Head of caudate nucleus (tissue), 42 donors: ENCODE measurements at places on chromosomes 3 and 15.

DNA sequence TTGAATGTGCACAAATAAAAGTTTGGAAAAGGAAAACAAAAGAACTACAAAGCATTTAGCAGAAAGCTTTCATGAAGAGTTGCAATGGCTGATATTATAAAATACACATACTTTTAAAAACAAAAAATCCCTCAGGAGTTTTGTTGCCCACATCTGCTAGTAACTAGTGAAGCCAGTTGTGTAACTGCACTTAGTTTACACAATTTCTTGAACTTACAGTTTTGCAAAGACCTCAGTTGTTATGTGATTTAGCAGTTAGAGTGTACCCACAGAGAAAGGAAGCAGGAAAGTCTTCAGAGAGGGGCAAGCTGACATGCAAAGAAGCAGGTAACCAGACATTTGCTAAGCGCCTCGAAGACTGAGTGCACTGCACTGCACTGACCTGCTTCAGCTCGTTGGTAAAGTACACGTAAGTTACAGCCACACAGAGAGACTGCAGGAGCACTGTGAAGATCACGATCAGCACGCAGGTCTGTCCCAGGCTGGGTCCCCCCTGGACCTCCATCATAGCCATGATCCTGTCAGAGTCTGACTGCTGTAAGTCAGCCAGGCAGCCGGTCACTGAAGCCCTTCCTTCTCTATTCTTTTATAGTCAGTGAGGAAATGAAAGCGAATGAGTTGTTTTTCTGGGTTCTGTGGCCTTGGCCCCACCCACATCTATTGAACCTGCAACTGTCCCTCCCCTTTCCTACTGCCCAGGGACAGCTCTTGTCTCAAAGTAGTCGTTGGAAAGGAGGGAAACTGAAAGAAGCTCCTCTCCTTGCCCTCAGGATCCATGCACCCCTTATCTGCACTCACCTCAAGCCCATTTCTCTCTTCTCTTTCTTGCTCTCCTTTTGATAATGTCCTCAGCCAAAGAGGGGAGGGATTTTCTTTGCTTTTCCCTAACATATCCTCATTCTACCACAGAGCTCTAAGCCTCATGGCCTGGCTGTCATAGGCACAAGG lies at the start of gene TNFSF10:
Gene TNFSF10, minus strand, starts transcription at position 560 of the 948 bp plus-strand sequence. Its CDS starts 46 bp downstream, at position 514.
- DNase-seq, result peak; percentile 16

- DNase-seq, result no peak
Measured at GRCh38 chr15:29759596-29759995, 62.7 kb downstream of the TJP1 start.

- DNase-seq, result no peak
Measured at GRCh38 chr15:88498996-88499395, 31.5 kb downstream of the MRPS11 start.

DNA sequence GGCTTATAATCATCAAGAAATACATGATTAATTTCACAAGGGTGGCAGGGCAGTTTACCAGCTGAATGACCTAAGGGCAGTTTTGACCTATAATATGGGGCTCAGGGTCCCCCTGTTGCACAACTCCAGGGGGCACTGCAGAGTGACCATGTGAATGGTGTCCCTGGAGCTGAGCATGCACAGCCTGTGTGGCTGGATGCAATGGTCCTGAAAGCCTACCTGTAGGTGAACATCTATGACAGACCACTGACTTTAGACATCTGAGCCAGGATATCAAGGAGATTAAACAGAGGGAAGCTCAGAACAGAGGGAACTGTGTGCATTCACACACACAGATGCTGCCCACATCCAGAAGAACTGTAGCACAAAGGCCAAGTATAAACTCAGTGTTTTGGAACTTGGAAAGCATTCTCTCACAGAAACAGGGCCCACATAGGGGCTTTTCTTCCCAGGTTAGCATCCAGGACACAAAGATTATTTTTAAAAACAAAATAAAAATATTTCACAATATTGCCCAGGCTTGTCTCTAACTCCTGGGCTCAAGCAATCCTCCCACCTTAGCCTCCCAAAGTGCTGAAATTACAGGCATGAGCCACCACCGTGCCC lies 7.8 kb upstream of the SLC6A11 start:
- DNase-seq, result no peak

DNA sequence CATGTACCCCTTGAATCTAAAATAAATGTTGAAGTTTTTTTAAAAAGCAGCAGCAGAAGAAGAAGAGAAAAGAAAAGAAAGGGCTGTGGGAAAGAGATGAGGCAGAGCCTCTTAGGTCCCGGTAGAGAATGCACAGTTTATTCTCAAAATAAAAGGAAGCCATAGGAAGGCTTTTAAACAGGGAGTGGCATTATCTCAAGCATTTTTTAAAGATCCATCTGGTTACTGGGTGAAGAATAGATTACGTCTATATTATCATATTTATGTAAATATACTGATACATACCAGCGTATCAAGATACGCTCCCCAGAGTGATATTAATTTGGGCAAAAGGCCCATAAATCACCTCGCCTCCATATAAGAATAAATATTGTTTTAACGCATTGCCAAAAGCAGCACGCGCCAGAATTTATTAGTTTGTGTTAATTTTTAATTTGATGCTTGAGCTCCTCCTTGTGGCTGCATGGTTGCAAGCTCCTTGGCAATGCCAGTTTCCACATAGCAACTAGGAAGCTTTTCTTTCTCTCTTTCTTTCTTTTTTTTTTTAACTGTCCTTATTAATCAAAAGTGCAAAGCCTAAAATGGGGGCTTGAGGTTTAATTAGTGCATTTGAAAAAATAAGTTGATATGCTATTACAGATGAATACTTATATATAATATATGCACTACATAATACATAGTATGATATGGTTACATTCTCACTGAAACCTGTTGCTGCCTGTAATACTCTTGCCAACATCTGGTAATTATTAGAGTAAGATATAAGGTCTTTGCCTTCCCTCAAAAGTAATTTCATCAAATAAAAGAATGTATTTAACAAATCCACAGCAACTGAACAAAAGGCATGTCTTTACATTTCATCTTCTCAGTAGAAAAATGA lies 242.8 kb upstream of the UBE2E2 start:
- peak; percentile 27 for DNase-seq

DNA sequence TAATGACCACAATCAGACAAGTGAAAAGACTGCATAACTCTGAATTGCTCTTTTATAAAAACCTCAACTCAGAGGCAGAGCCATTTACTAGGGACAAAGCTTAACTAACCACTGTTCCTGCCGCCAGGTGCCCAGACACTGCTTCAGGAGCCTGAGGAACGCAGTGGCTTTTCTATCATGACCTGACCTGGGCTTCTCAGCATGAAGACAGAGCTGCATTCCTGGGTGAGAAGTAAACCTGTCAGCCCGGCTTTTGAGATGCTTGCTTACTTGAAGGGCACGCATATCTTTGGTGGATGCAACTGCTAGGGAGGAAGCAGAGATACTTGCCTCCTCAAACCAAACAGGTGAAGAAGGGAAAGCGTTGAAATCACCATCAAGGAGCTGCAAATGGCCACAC lies 7.9 kb downstream of the LRRC31 start:
- DNase-seq, result no peak

- DNase-seq, result no peak
Measured at GRCh38 chr3:153163756-153164550, 1.9 kb downstream of the RAP2B start.

DNA sequence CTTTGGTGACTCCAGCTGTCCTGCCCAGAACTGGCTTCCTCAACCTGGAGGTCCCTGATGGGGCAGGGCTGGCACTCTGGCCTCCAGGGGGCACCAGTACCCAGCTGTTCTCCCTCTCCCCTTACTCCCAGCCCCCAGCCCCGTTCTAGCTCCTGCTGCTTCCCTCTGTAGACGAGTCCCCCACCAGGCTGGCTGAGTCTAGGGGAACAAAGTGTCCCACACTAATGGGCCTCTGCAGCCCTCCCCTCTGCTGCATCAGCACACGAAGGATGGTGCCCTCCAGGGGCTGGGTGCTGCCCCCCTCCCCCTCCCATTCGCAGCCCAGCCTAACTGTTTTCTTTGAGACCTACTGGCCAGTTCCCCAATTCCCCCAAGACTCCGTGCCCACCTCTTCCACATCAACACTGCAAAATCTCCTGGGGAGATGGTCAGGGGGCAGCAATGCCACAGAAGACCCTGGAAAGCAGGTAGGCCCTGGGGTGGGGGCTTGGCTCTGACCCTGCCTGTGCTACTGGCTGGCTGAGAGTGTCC lies 4.2 kb downstream of the RHCG start:
- DNase-seq, result no peak

- no peak for DNase-seq
Measured at GRCh38 chr3:18301781-18302180, 123.4 kb downstream of the SATB1 start.

DNA sequence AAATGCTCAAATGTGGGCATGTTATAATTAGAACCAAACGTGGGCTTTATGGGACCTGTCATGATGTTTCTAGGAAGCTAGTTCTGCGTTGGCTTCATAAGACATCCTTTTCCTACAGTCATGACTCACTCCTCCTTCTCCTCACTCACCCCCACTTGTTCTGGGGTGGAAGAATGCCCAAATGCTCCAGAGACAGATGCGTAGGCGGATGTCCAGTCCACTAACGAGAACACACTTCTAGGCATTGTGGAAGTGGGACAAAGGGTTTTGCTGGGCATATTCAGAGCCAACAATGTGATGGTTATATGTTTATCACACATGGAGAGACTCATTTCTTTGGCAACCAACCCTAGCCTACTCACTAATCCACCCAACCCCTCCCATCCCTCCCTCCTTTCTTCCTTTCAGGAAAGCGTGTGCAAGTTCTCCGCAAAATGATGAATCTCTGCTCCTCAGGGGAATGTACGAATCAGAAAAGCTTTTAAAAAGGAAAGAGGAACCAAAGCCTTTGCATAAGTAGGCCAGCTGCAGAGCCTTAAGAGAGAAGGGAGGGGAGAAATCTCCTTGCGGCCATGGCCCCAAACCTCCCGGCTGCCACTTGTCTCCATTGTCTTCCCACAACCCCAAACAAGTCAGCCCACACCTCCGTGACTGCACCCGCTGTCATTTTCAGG lies 123.0 kb upstream of the SPRED1 start:
- peak; percentile 63 for DNase-seq

DNA sequence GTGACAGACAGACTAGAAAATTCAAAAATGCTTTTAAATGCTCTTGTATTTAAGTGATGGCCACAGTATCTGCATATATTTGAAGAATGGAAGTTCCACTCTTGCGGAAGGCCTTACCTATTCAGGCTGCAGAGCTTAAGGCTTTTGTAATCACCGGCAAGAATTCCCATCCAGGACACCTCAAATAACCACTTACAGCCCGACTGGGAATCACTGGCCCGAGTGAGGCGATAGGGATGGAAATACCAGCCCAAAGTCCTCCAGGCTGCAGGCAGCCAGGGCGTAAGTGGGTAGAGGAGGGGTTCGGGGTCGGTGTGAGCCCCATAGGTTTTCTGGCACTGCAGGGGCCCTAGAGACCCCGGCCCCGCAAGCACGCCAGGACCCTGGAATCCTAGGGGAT lies 9.5 kb downstream of the CMTM7 start:
- DNase-seq, result no peak

DNA sequence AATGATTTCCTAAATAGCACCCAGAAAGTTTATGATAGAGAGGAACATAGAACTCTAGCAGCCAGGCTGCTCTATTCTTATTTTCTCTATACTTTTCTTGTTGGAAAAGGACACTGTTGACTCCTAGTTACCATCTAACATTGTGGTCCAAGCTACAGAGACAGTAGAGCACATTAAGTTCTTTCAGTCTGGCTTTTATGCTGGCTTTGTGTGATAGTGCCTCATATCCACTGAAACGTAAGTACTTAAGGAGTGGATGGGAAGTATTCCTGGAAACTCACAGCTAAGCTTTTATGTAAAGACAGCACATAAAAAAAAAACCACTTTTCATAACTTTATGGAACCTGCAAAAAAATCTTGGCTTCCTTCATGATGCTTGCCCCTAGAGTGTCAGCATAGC lies 480.1 kb upstream of the TPRG1 start:
- DNase-seq, result no peak

GRCh38 chr3:179840985-179841384 lies 188.1 kb downstream of the USP13 start:
- DNase-seq, result no peak

- DNase-seq, result no peak
Measured at GRCh38 chr3:39911465-39912309, 102.3 kb downstream of the MYRIP start.

GRCh38 chr15:45785897-45786296 lies 151.1 kb downstream of the SQOR start:
- no peak for DNase-seq

DNA sequence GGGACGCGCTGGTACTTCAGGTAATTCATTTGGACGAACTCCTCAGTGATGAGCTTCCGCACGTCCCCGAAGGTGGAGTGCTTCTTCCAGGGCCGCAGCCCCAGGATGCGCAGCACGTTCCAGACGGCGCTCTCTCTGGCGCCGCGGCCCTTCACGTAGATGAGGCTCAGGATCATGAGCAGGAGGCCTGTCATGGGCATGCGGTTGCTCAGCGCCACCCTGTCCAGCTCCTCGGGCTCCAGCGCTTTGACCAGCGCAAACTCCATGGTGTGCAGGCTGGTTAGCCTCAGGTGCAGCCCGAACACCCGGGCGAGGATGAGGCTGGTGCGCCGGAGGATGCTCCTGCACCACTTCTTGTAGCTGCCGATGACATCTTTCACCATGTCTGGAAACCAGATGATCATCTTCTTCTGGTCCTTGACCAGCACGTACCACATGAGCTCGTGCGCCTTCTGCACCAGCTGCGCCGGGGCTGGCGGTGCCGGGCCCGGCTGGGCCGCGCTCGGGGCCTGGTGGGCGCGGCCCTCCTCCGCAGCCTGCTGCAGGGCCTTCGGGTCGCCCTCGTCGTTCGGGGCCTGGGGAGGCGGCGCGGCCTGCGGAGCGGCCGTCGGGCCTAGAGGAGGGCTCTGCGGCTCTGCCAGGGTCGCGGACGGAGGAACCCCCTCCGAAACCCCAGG lies 501 bp downstream of the NDN start:
- no peak for DNase-seq

DNA sequence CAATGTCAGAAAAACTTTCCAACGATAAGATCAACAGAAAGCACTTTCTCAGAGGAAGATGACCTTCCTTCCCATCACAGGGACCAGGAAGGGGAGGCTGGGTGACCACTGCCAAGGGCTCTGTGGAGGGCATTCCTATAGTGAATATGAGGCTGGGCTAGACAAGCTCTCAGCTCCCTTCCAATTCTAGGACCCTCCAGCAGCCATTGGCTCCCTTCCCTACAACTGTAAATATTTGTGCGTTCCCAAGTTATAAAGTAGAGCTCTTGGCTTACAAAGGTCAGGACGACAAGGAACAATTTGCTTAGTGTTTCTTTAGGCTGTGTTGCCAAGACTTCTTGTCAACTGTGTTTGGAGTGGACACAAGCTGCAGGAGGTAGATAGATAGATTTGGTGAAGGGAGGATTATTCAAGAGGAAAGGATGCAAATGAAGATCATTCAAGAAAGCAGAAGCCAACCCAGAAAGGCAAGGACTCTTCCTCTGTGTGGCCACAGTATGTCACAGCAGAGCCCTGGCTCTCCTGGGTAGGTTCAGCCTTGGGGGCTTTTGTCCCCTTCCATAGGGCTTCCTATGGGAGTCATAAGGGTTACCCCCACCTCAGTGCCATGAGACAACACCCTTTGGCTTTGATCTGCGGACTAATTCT lies 223.6 kb upstream of the TLE3 start:
- DNase-seq, result no peak

- DNase-seq, result no peak
Measured at GRCh38 chr15:54304321-54304720, 326.1 kb downstream of the UNC13C start.
